Smooth muscle cell of the brain vasculature (primary cell): ENCODE measurements at places on chromosomes 13 and 19.

GRCh38 chr13:99087954-99088491 lies 110.2 kb upstream of the DOCK9 start:
- DNase-seq, result no peak

DNA sequence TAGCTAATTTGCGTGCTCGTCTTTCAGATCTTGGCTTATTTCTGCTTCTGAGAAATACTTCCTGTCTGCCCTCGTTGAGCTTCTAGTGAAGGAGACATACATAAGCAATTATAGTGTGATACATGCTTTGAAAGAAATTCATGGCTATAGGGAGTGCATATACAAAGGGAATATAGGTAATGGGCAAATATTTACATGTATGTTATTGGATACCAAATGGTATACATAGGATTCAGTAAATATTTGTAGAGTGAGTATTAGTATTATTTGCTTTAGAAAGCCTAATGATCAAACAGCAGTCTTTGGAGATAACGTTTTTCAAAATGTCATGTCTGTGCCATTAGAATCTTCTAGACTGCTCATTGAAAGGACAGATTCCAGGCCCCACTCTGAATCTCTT lies 5.2 kb downstream of the BRCA2 start:
- DNase-seq, result no peak

DNA sequence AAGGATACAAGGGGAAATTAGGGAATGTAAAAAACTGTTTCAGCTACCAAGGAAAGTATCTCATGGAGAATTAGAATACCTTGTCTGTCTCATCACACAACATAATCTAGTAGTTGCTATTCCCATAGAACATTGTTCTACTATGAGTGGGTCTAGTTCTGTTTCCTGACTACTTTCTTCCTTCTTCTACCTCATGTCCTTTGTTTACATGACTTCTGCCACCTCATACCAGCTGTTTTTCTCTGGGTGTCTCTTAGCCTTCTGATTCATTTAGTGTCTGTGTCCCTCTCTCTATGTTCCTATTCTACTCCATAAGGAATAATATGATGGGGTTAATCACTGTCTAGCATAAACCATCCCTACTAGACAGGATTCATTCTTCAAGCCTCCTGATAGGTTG lies 887.3 kb downstream of the DIAPH3 start:
- no peak for DNase-seq

DNA sequence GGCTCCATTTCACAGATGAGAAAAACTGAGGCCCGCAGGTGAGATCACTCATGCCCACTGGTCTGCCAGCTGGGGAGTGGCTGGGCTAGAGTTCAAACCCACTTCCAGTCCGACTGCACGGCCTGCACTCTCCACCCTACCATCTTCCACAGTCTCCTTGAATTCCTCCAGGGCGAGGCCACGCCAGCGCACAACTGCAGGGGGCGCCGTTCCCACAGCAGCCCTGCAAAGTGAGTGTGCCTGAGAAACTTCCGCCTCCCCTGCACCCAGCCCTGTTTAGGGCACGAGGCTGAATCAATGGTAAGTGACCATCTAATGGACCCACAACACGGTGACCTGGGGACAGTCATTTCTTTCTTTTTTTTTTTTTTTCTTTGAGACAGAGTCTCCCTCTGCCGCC lies 829 bp upstream of the ATCAY start:
- DNase-seq, result no peak

GRCh38 chr19:46935066-46935663 lies 74.4 kb downstream of the ARHGAP35 start:
- no peak for DNase-seq

- DNase-seq, result no peak
Observed at GRCh38 chr13:75181906-75182305, 300.1 kb downstream of the TBC1D4 start.

DNA sequence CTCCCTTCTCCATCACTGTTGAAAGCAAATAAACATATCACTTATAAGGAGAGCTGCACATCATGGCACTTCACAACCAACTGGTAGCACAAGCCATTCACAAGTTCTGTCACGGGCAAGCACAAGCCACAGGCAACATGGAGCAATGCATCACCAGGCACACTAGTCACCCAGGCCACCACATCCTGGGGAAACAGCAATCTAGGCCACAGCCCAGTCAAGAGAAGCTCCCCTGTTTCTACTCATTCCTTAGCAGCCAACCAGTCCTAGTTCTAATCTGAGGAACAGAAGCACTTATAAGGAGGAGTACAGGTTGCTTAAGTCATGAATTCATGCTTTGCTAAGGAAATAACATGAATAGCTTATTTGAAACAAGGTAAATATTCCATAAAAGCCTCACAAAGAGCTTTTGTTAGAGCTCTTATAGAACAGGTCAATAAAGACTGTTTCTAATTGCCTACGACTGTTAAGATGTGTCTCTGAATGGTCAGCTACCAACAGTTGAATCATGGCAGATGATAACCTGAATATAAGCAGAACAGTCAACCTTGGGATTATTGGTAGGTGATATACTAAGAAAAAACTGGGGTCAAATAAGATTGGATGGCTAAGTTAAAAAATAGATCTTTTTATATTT lies 169.0 kb downstream of the TBC1D4 start:
- DNase-seq, result no peak

GRCh38 chr19:6412447-6413091 lies 12.0 kb downstream of the KHSRP start:
- DNase-seq, result no peak
